ENCODE measurements at places on chromosomes 16 and 17.

DNA sequence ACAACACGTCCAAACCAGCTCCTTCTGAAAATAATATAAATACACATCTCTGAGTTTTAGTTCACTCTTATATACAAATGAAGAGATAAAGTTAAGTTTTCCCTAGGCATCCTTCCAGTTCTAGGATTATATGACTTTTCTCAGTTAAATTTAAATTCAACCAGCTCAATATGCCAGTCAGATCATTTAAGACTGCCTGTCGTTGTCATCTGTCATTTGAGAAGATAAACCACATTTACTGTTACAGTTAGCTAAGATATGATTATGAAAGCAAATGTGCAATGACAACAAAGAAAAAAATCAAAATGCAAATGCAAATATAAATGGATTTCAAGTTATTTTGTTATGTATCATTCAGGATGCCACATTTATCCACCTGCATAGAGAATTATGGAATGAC lies 671.7 kb upstream of the GOT2 start:
- no peak for DNase-seq

DNA sequence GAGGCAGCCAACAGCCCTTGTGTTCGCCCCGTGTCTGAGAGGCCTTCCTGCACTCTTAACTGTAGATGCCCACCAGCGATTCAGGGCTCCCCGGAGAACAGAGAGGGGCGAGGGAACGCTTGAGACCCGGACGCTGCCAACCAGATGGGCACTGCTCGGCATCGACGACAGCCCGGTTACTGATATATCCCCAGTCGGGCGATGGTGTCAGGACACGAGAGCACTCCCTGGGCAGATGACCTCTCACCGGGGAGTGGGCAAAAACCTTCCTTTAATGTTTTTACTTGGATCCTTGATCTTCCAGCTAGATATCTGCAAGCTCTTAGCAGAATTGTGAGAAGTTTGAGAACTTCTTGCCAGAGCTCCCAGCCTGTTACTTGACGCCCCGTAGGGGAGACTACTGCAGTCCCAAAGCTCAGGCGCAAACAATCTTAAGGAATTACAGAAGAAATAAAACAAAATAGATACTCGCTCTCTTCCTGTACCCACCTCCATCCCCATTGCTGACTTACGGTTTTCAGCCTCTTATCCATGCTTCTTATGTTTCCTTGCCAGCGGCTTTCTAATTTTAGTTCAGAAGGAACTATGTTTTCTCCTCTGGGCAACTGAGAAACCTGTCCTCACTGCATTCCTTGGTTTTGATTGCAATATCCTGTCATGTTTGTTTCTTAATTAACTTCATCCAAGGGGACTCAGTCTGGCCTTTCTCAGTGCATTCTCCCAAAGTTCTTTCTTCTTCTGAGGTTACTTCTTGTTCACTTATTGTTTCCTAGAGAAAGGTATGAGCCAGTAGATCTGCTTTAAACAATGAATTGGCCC lies 845 bp downstream of the SP2 start:
- DNase-seq = no peak

GRCh38 chr17:7883781-7884386 lies 4.7 kb upstream of the CHD3 start:
- no peak for DNase-seq

DNA sequence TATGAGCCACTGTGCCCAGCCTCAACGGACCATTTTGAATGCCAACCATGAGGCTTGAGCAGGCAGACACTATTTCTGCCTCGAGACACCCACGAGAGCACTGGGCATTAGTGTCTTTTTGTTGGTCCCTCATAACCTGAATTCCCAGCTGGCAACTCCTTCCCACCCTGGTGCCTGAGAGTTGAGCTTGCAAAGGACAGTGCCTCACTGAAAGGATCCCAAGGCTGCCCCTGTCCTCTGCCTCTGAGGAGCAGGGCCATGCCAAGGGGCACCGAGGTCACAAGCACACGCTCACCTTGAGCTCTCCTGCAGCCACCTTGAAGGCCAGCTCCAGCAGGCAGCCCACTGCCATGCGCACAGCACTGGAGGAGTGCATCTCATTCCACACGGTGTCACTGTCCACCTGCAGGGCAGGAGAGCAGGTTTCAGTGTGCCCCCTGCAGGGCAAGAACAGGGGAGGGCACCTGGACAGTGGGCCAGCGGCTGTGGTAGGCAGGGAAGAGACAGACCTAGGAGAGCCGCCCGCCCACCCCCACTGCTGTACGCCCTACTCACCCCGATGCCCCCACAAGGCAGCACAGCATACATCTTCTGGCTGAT lies 12.8 kb downstream of the G6PC3 start:
- no peak for DNase-seq

DNA sequence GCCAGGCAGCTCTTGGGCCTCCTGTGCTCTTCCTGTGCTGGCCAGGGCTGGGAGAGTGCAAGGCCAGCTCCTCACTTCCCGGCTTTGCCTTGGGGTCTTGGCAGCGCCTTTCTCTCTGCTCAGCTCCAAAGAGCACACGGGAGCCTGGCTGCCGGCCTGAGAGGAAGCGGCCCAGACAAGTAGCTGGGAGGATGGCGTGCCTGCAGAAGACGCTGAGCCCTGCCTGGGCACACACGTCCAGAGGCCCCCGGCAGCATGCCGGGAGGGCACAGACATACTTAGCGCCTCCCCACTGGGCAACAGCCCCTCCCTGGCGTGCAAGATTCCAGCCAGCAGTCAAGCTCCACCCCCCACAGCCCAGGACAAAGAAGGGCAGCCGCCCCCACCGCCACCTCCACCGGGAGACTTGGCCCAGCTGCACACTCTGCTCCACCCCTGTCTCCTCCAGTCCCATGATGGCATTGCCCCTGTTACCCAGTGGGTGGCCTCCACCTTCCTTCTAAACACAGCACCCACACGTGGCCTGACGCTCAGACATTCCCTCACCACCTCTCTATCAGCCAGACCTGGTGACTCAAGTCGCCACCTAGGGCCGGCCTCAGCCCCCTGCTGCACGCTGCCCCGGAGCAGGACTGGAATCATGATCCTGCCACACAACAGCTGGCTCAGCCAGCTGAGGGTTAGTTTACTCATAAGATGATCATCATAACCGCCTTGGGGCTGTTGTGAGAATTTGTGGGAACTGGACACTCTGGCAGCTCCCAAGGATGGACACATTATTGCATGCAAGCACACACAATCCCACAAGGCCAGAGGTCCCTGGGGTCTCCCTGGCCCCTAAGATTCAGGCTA lies 12.4 kb downstream of the SGCA start:
- DNase-seq = no peak
